Naive thymus-derived CD8-positive, alpha-beta T cell (primary cell): ENCODE measurements at places on chromosomes 3 and 15. TPM values are rescaled to one million over a fixed set of nuclear protein-coding genes. Genes with fewer than 3 reads are reported as not detected.

The NMNAT3 gene
- 5.8 TPM for polyA plus RNA-seq

DNA sequence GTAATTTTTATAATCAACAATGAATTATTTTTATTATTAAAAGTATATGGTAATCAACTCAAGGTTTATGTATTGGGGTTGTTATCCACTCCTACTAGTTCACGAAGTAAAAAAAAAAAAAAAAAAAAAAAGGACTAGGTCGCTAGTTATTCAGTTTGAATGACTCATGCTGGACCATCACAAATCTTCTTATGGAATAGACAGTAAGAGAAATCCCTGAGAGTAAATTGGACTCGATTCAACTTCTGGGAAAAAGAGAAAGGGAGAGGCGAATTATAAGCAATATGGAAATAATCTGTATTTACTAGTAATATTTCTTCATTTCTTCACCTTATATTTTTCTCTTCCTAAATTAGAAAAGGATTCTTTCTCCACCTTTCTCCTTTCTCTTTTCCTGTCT is 2.0 kb downstream of the MYEF2 start:
- DNase-seq, result no peak

The TRH gene
- not detected for polyA plus RNA-seq

- no peak for DNase-seq
Measured at GRCh38 chr3:187196573-187197334, 532 bp upstream of the RTP1 start.

The CCPG1 gene
- polyA plus RNA-seq, result 29.2 TPM

DNA sequence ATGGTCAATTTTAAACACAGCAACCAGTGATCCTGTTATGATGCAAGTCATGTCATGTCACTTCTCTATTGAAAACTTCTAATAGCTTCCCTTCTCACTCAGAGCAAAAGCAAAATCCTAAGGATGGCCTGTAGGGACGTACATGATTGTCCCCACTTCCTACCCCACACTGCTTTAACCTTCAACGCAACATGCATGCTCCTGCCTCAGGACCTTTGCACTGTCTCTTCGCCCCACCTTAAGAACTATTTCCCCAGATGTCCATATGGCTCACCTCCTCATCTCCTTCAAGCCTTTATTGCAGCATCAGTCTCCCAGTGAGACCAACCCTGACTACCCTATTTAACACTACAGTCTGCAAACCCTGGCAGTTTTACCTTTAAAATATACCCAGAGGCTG is 214.1 kb upstream of the CHRM5 start:
- DNase-seq, result no peak

- DNase-seq, result no peak
Measured at GRCh38 chr3:15998911-15999310, 175.6 kb upstream of the GALNT15 start.

GRCh38 chr3:127637546-127637945 is 8.6 kb downstream of the PODXL2 start:
- DNase-seq, result no peak

The PP2D1 gene
- 0.33 TPM for polyA plus RNA-seq

DNA sequence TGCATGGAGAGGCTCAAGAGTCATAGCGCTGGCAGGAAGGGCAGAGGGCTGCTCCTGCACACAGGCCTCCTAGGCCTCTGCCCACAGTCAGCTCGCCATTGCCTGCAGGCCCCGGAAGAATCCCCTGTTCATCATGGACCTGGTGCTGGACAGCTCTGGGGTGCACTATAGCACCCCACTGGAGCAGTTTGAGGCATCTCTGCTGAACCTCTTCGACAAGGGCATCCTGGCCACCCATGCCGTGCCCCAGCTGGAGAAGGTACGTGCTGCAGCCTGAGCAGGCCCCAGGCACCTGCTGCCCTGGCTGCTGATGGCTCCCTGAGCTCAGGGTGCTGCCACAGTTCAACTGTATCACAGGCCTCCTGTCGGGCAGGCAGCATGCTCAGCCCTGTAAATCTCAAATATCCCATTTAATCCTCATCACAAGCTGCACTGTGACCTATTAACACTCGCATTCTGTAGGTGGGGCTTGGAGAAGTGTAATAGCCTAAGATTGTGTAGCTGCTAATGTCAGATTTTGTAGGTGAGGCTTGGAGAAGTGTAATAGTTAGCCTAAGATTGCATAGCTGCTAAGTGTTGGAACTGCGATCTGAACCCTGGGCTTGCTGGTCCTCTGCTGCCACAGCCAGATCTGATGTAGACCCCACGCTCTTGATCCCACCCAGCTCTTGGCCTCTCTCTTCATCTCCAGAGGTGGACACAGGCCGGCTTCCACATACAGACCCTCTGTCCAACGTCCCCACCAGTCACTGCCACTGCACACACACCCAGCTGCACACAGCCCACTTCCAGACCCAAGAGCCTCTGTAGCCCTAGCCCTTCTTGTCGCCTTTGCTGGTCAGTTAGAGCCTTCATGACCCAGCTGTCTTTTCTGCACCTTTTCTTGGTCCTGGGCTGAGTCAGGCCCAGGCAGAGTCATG is 31.9 kb downstream of the DNAH1 start:
- DNase-seq, result no peak

DNA sequence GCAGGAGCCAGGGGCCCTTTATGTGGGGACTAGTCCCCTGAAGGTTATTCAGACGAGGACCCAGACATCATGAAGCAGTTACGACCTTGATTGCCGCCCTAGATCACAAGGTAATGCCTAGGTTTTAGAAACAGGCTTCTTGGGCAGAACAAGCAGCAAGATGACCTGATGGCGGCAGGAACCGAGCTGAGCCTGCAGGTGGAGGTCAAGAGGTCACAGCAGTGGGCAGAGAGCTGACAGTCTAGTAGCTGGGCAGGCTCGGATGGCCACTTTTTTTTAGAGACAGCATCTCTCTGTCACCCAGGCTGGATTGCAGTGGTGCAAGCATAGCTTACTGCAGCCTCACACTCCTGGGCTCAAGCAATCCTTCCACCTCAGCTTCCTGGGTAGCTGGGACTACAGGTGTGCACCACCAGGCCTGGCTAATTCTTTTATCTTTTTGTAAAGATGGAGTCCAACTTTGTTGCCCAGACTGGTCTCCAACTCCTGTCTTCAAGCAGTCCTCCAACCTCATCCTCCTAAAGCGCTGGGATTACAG is 83.5 kb upstream of the ABHD17C start:
- no peak for DNase-seq

The ATP6V1A gene
- 29.6 TPM for polyA plus RNA-seq

GRCh38 chr15:78000927-78001249 is 76.6 kb downstream of the TBC1D2B start:
- DNase-seq, result no peak

The CPEB1 gene
- polyA plus RNA-seq, result 2.7 TPM

- no peak for DNase-seq
Measured at GRCh38 chr3:14397531-14397930, 4.9 kb upstream of the SLC6A6 start.

DNA sequence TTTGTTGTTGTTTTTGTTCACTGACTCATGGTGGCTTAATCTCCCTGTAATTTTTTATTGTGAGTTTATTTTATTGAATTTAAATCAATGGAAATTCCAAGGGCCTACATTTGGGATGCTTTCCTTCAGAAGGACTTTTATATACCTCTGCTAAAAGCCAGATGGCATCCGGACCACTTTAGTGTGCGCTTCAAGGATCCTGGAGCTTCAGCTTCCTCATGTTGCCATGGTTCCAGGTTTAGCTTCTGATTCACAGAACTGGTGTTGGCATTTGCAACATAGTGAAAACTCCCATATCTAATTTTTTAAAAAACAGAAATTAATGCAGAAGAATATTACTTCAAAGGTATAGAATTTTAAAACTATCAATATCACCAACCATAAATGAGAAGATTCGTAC is 8.5 kb upstream of the HACD2 start:
- no peak for DNase-seq
